CD4-positive, alpha-beta memory T cell (primary cell): ENCODE measurements at places on chromosomes 7 and 10. TPM values are rescaled to one million over a fixed set of nuclear protein-coding genes. Genes with fewer than 3 reads are reported as not detected.

- no peaks in the 10 kb centered on the region for H3K36me3 ChIP-seq
- no peak overlapping the region for H3K4me3 ChIP-seq
- H3K27ac ChIP-seq, result no peak overlapping the region
- DNase-seq, result no peak
- no peaks in the 10 kb centered on the region for H3K4me1 ChIP-seq
Measured at GRCh38 chr7:25665374-25665773, 437.1 kb upstream of the NPVF start.

GRCh38 chr10:97828721-97829120, 20.9 kb upstream of the GOLGA7B start:
- no peak overlapping the region for H3K27ac ChIP-seq
- no peaks in the 10 kb centered on the region for H3K27me3 ChIP-seq
- H3K4me1 ChIP-seq, result peaks cover 28% of the 10 kb centered on the region
- DNase-seq, result peak; percentile 9
- H3K36me3 ChIP-seq, result no peaks in the 10 kb centered on the region

- no peaks in the 10 kb centered on the region for H3K27me3 ChIP-seq
- no peaks in the 10 kb centered on the region for H3K36me3 ChIP-seq
- H3K4me1 ChIP-seq, result no peaks in the 10 kb centered on the region
- no peak overlapping the region for H3K27ac ChIP-seq
Measured at GRCh38 chr10:82981137-82981723, 1106.2 kb downstream of the NRG3 start.

GRCh38 chr10:51640120-51640819, 59.1 kb downstream of the CSTF2T start:
- H3K27ac ChIP-seq, result no peak overlapping the region
- H3K4me1 ChIP-seq, result no peaks in the 10 kb centered on the region
- H3K27me3 ChIP-seq, result no peaks in the 10 kb centered on the region
- no peak overlapping the region for H3K4me3 ChIP-seq

- no peaks in the 10 kb centered on the region for H3K27me3 ChIP-seq
- H3K4me3 ChIP-seq, result no peak overlapping the region
- no peak for DNase-seq
- H3K4me1 ChIP-seq, result peaks cover 70% of the 10 kb centered on the region
- no peak overlapping the region for H3K27ac ChIP-seq
- H3K36me3 ChIP-seq, result no peaks in the 10 kb centered on the region
Measured at GRCh38 chr7:140165422-140165821, 11.4 kb downstream of the KDM7A start.

DNA sequence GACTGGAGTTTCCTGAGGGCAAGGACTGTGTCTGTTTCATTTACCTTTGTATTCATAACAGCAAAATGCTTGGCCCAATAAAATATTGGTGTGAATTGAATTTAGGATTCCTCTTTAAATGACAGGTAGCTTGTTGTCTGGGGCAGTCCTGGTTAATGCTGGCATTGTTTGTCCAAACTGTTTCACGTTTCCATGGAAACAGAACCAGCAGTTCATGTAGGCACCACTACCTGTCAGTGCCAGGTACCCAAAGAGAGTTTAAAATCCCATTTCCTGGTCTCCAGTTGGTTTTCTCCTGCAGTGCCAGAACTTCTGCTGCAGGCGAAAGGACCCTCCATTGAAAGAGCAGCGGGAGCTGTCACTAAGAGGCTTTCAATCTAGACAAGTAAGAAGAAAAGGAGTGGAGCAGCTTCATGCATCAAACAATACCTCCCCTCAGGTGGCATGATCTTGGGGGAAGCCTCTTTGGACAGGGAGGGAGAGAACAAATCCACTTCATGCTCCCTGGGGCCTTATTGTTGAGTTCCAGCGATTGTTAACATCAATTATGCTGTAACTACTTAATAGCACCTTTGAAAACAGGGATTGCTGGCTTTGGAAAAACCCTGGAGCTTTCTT, 109.6 kb downstream of the KIF20B start:
- no peaks in the 10 kb centered on the region for H3K4me1 ChIP-seq
- H3K36me3 ChIP-seq, result no peaks in the 10 kb centered on the region
- no peaks in the 10 kb centered on the region for H3K27me3 ChIP-seq

DNA sequence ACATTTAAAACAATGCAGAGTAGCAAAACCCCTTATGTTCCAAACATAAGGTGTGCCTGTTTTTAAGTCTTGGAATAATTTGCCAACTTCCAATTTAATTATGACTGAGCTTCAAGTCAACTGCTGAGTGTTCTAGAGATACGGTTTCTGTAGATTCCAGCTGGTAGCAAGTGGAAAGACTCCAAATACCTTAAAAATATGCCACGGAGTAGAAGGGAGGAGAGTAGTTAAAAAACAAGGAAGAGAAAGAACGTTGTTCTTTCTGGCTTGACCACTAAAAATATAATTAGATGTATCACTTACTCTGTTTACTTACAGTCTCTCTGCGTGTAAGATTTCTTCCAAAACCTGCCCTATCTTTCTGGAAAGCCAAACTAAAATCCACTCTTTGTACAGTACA, 24.5 kb upstream of the ABLIM1 start:
- H3K27ac ChIP-seq, result no peak overlapping the region
- no peaks in the 10 kb centered on the region for H3K36me3 ChIP-seq
- H3K27me3 ChIP-seq, result no peaks in the 10 kb centered on the region
- H3K4me3 ChIP-seq, result no peak overlapping the region
- H3K4me1 ChIP-seq, result no peaks in the 10 kb centered on the region

DNA sequence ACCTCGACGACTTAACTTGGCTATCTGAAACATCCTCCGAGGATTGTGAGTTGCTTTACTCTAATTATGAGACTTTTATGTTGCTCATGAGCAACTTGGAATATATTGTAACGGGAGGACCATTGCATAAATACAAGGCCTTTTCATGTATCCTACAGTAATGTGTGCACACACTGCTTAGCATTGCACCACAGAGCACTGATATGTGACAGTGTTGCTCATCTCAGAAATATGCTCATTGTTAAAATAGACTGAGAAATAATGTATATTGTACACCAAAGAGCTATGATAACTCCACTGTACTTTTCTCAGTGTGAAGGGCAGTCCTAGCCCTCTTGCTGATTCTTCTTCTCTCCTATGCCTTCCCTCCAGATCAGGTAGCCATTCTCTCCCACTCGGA, 102.8 kb upstream of the CDK13 start:
- H3K4me1 ChIP-seq, result no peaks in the 10 kb centered on the region
- no peak overlapping the region for H3K27ac ChIP-seq
- no peak for DNase-seq
- H3K27me3 ChIP-seq, result no peaks in the 10 kb centered on the region

GRCh38 chr10:50625649-50626132, 1.9 kb upstream of the SGMS1 start:
- no peak for DNase-seq
- H3K4me3 ChIP-seq, result peak overlapping the region; percentile 68
- no peaks in the 10 kb centered on the region for H3K27me3 ChIP-seq
- peak overlapping the region; percentile 99 for H3K27ac ChIP-seq
- peaks cover 20% of the 10 kb centered on the region for H3K4me1 ChIP-seq

DNA sequence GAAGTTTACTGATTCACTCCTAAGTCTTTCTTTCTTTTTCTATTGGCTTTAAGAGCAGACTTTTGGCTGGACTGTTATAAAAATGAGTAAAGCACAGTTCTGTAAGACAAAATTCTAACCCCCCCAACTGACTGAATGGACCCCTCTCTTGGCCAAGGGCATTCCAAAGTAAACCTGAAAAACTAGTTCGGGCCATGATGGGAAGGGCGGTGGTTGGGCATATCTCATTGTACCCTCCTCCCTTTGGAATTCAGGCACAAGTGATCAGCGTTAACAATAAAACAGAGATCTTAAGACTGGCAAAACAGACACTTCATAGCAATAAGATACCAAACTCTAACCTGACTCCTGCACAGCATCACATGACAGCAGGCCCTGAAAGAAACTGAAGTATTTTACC, 6.1 kb upstream of the KIF20B start:
- no peaks in the 10 kb centered on the region for H3K27me3 ChIP-seq
- H3K36me3 ChIP-seq, result no peaks in the 10 kb centered on the region
- H3K4me3 ChIP-seq, result no peak overlapping the region
- DNase-seq, result no peak
- no peak overlapping the region for H3K27ac ChIP-seq

Gene AZGP1
- not detected for total RNA-seq

Gene IPMK
- total RNA-seq, result 6.1 TPM

Gene SPDYE8
- total RNA-seq, result not detected

Gene TRIM50
- not detected for total RNA-seq

Gene PPP1R17
- total RNA-seq, result not detected

Gene MMP21
- total RNA-seq, result 0.79 TPM
